ENCODE measurements at places on chromosomes 5 and 9.

DNA sequence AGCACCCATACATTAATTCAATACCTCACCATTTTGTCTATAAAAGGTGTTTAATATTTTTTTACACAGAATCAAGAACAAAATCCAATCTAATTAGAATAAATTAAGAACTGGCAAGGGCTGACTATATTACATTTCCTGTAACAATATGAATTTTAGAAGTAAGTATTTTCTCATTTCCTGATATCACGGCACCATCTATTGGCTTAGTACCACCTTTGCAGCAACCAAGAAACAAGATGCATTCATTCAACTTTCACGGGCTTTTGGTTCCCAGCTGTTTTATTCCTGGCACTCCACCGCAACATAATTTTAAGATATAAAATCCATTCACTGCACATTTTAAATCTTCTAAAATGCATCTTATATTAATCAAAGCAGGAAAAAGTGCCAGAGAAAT, 20.6 kb downstream of the PSMB7 start:
- no peak for DNase-seq

GRCh38 chr9:131927091-131927490, 152.6 kb downstream of the MED27 start:
- DNase-seq, result no peak

- no peak for DNase-seq
These were observed 527.0 kb upstream of the CLINT1 start for GRCh38 chr5:158385982-158386381.

DNA sequence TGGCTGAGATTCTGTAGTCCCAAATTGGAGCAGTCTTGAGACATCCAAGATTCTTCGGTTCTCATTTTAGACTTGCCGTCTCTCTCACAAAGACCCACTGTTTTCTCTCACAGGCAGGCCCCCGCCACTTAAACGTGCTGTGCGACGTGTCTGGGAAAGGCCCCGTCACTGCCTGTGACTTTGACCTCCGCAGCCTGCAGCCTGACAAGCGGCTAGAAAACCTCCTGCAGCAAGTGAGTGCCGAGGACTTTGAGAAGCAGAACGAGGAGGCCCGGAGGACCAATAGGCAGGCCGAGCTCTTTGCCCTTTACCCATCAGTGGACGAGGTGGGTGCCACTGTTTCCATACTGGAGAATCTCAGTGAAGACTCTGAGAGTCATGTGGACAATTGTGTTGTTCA, 97.2 kb downstream of the DOCK8 start:
- DNase-seq, result no peak

- DNase-seq, result no peak
These were observed 459.6 kb downstream of the ACTL7B start for GRCh38 chr9:108396193-108396592.

- DNase-seq, result no peak
These were observed 101.9 kb downstream of the LNPEP start for GRCh38 chr5:97037819-97038218.

GRCh38 chr9:22030101-22030598, 21.0 kb upstream of the CDKN2B start:
- DNase-seq, result peak; percentile 56

DNA sequence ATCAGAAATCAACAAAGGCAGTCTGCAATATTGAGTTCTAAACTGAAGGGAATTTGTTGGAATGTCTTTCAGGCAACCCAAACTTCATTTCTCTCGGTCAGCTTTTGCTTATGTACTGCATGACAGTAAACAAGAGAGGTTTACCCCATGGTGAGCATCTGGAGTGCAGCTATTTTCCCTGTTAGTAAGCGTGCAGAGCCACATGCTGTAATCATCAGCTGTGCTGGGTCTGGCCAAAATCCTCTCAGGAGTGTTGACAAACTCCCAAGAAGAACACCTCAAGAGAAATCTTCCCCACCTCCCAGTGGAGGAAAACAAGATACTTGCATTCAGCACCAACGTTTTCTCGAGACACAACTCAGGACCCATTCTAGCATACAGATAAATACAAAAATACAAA, 83.6 kb upstream of the ADAMTSL1 start:
- DNase-seq, result no peak

DNA sequence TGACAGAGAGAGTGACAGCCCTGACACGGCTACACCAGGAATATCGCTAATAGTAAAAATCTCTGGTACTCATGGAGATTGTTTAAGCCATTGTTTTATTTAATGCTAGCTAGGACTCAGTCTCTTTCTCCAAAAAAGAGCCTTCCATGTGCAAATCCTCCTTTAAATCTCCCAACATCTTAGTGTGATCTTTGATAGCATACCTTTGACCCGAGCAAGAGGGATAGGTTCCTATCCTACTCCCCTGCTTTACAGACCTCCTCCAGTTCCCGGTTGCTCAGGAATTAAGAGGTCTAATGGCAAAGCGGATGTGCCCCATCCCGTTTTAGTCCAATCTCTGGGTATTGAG, 663 bp upstream of the FRMD3 start:
- DNase-seq, result no peak

DNA sequence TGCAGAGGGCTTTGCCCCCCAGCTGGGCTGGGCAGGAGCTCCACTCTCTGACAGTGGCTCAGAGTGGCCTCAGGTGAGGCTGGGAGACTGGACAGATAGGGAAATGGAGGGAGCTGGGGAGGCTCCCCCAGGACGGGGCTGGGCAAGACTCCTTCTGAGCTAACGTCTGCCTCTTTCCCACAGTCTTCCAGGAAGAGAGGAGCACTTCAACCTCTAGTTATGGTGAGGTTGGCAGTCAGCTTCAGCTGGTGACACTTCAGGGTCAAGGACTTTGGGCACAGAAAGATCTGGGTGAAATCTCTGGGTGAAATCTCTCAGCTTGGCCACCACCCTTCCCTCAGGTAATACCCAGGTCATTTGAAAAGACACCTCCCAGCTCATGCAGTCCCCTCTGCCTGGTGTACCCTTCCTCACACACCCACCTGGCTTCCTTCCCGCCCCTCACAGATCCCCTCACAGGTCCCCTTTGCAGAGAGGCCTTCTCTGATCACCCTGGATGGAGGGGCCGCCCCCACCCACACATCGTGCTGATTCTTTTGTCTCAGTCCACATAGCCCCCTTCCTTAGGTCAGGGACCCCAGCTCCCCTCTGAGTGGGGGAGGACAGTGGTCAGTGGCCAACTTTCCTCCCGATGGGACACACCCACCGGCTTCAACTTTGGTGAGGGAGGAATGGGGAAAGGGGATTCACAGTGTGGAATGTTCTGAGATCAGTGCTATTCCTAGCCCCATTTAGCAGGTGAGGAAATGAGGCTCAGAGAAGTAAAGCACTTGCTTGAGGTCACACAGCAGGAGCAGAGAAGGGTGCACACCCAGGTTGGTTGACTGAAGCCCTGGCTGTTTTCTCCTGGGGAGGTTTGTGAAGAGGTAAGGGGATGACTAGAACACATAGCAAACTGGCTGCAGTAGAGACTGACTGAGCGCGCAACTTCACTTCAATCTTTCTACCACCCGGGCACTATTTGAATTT, 15.8 kb upstream of the NEURL1B start:
- DNase-seq, result no peak

DNA sequence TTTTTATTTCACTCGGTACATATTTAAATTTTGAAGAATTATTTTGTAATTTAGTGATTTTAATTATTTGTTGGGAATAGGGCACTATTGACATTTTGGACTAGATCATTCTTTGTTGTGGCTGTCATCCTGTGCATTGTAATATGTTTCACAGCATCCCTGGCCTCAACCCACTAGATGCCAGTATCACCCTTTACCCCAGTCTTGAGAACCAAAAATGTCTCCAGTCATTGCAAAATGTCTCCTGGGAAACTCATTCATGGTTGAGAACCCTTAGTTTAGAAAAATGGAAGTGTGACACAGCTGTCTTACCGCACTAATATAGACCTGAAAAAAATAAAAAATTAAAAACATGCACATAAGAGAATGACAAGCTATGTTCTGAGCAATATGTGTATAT, 88.4 kb upstream of the CCDC152 start:
- DNase-seq, result no peak

- DNase-seq, result no peak
These were observed 2309.4 kb upstream of the ACO1 start for GRCh38 chr9:30075022-30075421.

DNA sequence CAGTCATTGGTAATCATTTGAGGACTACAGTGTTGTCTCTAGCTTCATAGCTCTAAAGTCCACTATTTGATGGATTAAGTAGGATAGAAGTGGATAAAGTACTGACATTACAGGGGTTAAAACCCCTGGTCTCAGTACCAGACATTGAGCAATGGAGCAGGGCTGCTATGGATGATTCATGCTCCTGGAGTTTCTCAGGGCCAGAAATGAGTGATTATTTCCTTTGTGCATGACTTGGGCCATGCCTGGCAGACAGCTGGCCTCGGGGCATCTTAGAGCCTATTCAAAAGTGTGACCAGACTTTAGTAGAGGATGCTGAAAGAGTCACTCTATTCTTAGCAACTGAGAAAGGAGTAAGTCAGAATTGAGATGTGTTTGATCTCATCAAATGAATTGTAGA, 350.7 kb upstream of the TLE4 start:
- DNase-seq, result peak; percentile 47

DNA sequence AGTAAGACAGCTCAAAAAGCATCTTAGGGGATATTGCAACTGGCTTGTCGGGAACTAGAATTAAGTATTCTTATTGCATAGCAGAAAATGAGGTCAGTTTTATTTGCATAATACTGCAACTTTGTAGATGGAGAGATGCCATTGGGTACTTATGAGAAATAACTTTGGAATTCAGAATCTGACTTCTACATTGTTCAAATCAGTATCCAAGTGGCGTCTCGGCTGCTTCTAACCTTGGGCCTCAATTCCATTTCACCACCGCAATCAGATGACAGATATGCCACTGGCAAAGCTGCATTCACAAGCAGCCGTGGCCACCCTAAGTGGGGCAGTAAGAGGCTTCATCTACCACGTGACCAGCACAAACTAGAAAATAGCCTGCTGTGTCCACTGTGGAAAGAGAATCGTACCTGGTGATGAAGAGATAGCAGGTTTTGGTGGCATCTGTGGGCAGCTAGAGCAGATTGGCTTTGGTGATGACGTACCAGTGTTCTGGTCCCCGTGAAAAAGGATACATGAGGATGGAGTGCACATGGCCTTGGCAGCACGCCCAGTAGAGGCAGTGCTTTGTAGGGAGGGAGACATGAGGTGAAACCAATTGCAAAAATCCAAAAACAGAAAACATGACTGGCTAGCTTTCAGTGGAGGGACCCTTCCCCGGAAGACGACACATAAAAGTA, 116.6 kb downstream of the KLHL3 start:
- DNase-seq, result no peak
